Caco-2 (cell line): ENCODE measurements at places on chromosomes 6 and 20.

- no peak for DNase-seq
Observed at GRCh38 chr6:102402635-102403329, 1009.3 kb downstream of the GRIK2 start.

DNA sequence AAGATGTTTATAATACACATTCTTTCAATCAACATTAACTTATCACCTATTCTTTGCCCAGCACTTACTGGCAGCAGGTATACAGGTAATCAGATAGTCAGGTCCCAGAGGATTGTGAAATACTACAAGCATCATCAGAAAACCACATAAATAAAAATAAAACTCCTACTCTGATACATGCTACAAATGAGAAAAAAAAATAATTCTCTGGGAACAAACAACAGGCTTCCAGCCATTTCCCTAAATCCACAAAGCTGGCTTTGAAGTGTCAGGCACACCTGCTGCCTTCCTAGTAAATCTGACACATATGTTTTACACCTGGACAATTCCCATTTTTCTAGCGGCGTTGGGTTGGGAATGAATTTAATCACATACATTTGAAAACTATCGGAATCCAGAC, 384.5 kb upstream of the CDH4 start:
- DNase-seq = no peak

DNA sequence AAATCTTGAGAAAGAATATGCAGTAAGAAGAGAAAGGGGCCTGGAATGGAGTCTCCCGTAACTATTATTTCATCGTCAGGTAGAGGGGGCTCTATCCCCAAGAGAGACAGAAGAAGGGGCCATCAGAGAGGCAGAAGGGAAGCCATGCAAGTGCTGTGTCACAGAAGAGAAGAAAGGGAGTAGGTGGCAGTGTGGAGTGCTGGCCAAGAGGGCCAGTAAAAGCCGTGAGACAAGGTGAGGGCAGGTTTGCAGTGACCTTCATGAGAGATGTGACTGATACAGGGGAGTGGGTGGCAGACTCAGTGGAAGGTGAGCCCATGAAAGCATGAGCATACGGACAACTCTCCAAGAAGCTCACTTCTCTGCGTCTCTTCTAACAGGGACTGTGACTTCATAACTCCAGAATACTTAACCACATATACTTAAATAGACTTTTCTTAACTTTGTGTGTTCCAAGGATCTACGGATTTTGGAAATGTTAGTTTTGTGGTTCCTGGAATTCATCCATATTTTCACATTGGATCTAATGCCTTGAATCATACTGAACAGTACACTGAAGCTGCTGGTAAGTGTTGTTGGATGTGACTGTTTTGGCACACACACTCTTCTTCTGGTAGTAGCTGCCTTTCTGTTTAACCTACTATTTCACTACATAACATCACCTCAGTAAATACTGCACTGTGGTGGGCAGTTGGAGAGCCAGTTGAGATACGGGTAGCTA, 15.6 kb downstream of the PM20D2 start:
- DNase-seq = no peak

GRCh38 chr6:53492860-53493634, 51.9 kb downstream of the GCLC start:
- peak; percentile 34 for DNase-seq

DNA sequence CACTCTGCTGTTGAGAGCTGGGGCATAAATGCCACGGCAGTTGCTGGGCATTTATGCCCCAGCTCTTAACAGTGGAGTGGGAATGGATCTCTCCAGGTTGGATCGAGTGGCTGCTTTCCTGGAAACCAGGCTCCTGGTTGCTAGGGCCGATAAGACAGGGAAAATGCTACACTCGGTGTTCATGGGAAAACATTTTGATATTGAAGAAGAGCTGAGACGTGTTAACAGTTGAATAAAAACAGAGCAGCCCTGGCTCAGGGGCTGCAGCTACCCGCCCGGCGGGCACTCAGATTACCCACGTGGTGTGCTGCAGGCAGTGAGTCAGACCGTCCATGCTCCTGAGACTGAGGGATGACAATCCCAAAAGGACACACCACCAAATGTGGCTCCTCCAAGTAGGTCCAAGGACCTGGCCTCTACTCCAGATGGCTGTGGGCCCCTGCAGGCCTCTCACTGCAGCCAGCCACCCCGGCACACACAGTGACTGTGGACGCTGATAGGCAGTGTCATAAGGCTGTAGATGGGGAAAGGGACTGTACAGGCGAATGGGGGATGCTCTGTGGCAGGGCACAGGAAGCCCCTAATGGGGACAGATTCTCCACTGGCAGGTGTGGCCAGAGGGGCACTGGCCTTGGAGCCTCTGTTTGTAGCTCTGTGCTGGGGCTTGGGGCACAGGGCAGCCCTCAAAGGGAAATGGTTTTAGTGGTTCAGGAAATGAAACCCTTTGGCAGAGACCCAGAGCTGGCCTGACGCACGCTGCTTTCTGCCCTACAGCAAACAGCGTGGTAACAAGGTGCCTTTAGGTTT, 237.8 kb downstream of the LY86 start:
- DNase-seq = no peak

DNA sequence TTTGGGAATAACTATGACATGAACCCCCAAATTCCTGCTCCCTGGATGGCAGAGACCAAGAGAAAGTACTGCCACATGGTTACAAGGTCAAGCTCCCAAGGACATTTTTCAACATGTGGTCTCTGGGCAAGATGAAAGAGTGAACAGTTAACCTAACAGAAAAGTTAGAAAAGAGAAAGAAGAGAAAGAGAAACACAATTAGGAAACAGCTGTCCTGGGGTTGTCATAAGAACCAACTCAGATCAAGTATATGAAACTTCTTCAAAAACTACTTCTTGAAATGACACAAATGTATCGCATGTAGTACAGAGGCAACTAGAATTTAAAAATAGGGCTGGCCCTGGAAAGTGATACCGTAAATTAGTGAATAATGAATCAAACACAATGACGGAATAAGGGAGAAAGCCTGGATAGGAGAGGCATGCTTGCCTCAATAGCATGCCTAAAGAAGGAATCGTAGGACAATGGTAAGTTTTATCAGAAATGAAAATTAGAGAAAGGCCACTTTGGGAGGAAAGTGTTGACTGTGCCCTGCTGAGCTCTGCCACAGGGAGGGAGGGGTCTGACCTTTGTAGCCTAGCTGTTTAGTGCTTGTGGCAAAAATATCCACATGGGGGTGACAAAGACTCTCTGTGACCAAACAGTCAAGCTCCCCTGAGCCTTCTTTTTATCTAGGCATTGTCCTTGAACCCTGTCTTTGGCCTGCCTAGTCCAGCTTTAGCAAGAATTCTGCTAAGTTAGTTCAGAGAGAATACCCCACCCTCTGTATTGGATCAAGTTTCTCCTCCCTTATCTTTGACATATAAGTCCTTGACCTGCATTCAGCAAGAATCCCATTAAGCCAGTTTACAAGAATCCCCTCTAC, 4.3 kb upstream of the DCBLD1 start:
- DNase-seq = peak; percentile 70

- DNase-seq = no peak
Observed at GRCh38 chr20:23013429-23013828, 21.7 kb upstream of the SSTR4 start.

- no peak for DNase-seq
Observed at GRCh38 chr6:148324297-148324985, 18.2 kb upstream of the SASH1 start.

- DNase-seq = peak; percentile 68
Observed at GRCh38 chr6:46781478-46782378, 11.5 kb upstream of the MEP1A start.

GRCh38 chr20:48844996-48845395, 17.2 kb upstream of the PREX1 start:
- DNase-seq = no peak

GRCh38 chr6:124928851-124929250, 33.4 kb upstream of the RNF217 start:
- no peak for DNase-seq

- DNase-seq = no peak
Observed at GRCh38 chr6:72653026-72653425, 31.2 kb downstream of the KCNQ5 start.

DNA sequence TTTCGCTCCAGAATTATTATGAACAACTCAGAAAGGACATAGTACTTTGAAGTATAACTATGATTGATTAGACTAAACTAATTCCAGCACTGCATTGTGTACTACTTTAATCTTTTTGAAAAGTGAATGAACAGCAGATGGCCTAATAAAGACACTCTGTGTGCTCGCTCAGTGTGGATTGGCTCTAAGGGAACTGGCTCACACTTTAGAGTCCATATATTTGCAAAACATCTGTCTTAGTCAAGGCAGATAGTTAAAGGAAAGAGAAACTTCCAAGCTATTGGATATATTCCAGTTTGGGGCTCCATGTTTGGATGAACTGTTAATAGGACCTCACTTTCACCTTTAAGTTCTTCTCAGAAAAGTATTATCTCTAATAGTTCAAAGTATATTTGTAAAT, 218.9 kb downstream of the EYA4 start:
- DNase-seq = no peak

- no peak for DNase-seq
Observed at GRCh38 chr6:19976411-19977129, 139.4 kb downstream of the ID4 start.

- no peak for DNase-seq
Observed at GRCh38 chr20:41005361-41005729, 23.3 kb upstream of the TOP1 start.

DNA sequence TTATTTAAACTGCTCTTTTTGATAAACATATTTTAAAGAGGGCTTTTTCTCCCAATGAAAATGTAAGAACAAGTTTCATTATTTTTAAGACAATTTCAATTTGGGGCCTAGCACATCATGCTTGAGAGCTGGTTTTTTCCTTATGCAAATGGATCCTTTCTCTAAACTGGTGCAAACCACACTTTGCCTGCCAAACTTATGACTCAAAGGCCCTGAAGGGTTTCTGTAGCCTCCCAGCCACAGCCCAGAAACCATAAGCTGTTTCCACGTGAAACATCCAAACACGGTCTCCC, 451 bp upstream of the HSF2 start:
- DNase-seq = no peak

- DNase-seq = no peak
Observed at GRCh38 chr6:142008781-142009180, 123.9 kb upstream of the GJE1 start.

DNA sequence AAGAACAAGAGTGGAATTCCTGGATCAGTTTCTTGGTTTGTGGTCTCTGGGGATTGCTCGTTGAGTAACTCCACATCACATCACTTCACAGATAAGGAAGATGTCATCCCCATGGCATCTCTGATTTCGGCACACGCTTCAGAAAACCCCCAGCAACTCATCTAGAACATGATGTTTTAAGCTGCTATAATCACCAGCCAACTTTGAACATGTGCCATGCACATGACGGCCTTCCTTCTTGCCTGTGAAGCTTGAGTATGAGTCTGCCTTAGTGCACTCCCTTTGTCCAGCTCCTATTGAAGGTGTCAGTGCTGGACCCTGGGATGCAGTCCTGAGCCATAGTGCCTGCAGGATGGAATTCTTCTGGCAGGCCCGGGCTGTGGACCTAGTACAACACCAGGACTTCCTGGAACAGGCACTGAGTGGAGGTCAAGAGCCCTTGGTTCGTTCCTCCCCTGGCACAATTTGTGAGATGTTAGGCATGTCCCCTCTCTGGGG, 231.5 kb upstream of the SUPT3H start:
- no peak for DNase-seq

- DNase-seq = no peak
Observed at GRCh38 chr20:32024683-32025295, 14.6 kb downstream of the CCM2L start.

DNA sequence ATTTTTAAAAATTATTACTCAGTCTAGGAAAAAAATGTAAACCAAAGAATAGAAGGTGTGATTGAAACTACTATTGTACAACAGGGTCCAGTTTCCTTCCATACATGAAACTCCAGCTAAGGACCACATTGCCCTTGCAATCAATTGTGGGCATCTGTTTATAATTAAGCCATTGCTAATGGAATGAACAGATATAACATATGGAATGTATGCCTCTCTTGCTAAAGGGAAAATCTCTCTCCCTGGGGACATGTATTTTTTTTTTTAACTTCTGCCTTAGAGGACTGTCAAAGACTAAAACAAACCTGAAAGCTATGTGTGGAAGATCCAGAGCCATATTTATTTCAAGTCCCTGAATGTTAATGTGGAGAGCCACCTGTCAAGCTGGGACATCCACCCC, 336.8 kb upstream of the MANEA start:
- no peak for DNase-seq

DNA sequence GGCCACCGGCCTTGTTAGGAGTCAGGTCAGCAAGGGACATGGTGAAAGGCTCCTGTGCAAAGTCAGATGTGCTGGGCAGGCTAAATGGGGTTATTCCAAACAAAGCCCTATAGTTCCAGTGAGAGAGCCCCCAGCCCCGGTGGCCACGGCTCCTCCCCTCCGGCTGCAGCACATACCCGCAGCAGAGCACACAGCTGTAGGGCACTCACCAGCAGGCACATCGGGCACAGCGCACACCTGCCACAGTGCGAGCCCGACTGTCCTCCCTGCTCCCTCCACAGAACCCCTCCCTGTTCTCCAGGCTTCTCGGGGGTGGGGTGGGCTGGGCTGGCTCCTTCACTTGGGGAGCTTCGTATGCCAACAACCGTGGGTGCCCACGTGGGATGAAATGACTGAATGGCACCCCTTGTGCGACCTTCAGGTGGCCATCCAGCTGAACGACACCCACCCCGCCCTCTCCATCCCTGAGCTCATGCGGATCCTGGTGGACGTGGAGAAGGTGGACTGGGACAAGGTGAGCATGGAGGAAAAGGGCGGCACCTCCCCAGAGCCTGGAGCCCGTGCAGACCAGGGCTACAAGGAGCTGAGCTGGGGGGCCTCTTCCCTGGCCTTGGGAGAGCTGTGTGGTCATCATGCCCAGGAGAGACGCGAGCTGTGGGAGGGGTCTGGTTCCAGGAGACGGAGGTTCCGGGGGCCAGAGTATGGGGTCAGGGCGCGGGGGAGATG, 30.9 kb downstream of the PYGB start:
- DNase-seq = no peak

- DNase-seq = no peak
Observed at GRCh38 chr6:16974704-16975359, 127.0 kb upstream of the STMND1 start.

GRCh38 chr6:47308198-47308517, 1.5 kb downstream of the TNFRSF21 start:
- no peak for DNase-seq

- DNase-seq = no peak
Observed at GRCh38 chr20:20519269-20519668, 151.4 kb downstream of the INSM1 start.

GRCh38 chr20:51563486-51564332, 21.2 kb upstream of the NFATC2 start:
- peak; percentile 79 for DNase-seq
